Adrenal gland (tissue), 19 donors: ENCODE measurements at places on chromosomes 13 and 19. TPM values are rescaled to one million over a fixed set of nuclear protein-coding genes. Genes with fewer than 3 reads are reported as not detected.

The ZNF700 gene
- 15.1 TPM for total RNA-seq

- DNase-seq = no peak
Observed at GRCh38 chr13:76953968-76954367, 5.7 kb downstream of the ACOD1 start.

GRCh38 chr13:112118451-112119064 is 51.6 kb downstream of the SOX1 start:
- no peak for DNase-seq

GRCh38 chr13:20181188-20181587 is 11.6 kb downstream of the GJB2 start:
- DNase-seq = no peak

GRCh38 chr13:21065686-21066085 is 4.3 kb upstream of the LATS2 start:
- no peak for DNase-seq
